ENCODE measurements at places on chromosomes 7 and 10.

GRCh38 chr10:25952857-25953256 is 18.8 kb downstream of the MYO3A start:
- DNase-seq = no peak

GRCh38 chr10:50579491-50580261 is 44.1 kb downstream of the SGMS1 start:
- no peak for DNase-seq

DNA sequence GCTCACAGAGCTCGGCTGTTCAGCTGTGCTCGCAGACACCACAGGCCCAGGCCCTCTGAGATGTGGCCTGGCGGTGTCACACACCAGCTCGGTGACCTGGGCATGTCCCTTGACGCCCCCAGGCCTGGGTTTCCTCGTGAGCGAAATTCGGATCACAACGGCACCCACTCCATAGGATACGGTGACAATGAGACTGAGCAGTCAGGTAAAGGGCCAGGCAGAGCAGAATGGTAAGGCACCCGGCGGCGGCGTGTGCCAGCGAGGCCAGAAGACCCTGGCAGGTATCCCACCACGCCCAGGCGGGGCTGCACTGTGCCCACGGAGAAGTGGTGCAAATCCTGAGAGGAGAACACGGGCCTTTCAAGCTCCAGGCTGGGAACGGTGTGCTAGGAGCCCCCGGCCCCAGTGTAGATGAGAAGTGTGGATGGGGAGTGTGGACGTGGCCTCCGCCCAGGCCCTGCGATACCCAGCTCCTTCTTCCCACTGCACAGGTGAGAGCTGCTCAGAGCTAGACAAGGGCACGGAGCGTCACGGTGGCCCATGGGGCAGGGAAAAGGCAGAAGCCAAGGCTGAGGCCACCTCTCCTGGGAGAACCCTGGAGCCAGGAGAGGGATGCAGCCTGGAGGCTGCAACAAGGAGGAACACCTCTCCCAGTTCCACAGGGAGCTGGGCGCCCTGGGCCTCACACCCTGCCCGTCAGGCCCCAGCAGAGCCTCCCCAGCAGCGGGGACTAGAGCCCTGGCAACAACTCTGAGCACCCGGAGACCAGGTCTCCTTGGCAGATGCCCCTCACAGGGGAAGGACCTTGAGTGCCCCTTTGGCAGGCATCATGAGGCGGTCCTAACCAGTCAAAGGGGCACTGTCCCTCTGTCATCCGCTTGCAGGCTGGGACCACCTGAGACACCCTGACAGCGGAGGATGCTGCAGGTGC is 219.1 kb downstream of the MAD1L1 start:
- DNase-seq = no peak

GRCh38 chr10:28845009-28845682 is 167.8 kb downstream of the BAMBI start:
- DNase-seq = no peak

GRCh38 chr7:105578496-105578895 is 2.8 kb downstream of the EFCAB10 start:
- no peak for DNase-seq

- DNase-seq = no peak
Observed at GRCh38 chr10:80452640-80453039, 1.5 kb upstream of the TSPAN14 start.

DNA sequence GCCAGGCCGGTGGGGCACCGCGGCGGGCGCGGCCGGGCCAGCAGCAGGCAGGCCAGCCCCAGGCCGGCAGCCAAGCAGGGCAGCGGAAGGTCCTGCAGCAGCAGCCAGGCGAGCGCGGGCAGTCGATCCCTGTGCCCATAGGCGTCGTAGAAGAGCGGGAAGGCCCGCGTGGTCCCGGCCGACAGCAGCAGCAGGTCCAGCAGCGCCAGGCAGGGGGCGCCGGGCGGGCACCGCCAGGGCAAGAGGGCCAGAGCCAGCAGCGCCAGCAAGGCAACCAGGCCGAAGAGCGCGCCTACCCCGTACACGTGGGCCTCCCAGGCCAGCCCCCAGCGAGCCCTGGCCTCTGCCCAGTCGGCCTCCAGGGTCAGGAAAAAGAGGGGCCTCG is 8.4 kb upstream of the RBM28 start:
- no peak for DNase-seq

- no peak for DNase-seq
Observed at GRCh38 chr7:123289200-123289599, 89.4 kb upstream of the SLC13A1 start.
